ENCODE measurements at places on chromosomes 6 and 20.

DNA sequence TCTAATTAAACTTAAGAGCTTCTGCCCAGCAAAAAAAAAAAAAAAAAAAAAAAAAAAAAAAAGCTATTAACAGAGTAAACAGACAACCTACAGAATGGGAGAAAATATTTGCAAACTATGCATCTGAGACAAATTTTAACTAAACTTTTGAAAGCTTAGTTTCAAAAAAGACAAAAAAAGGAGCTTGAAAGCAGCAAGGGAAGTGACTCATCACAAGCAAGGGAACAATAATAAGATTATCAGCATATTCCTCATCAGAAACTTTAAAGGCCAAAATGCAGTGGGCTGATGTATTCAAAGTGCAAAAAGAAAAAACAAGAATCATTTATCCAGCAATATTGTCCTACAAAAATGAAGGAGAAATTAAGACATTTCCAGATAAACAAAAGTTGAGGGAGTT is 158.6 kb downstream of the RNF144B start:
- H3K27ac ChIP-seq = no peak overlapping the region
- peaks cover 2% of the 10 kb centered on the region for H3K27me3 ChIP-seq
- H3K4me3 ChIP-seq = no peak overlapping the region
- no peaks in the 10 kb centered on the region for H3K4me1 ChIP-seq

DNA sequence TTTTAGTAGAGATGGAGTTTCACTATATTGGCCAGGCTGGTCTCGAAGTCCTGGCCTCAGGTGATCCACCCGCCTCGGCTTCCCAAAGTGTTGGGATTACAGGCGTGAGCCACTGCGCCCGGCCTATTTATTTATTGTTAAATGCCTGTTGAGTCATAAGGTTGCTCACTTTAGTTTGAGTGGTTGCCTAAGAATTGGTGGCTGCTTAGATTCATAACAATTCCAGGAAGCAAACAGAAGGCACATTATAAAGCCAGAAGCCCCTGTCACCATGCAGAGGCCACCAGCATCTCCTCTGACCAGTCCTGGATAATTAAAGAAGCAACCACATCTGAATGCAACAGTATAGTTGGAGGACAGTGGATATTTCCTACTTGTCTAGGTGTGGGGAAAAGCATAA is 24.0 kb upstream of the ARMH2 start:
- H3K36me3 ChIP-seq = peaks cover 99% of the 10 kb centered on the region
- peaks cover 5% of the 10 kb centered on the region for H3K4me1 ChIP-seq
- no peak for DNase-seq
- H3K27me3 ChIP-seq = no peaks in the 10 kb centered on the region
- no peak overlapping the region for H3K4me3 ChIP-seq
- H3K27ac ChIP-seq = no peak overlapping the region

- H3K27me3 ChIP-seq = peaks cover 10% of the 10 kb centered on the region
- H3K4me1 ChIP-seq = no peaks in the 10 kb centered on the region
- no peak overlapping the region for H3K4me3 ChIP-seq
- no peaks in the 10 kb centered on the region for H3K36me3 ChIP-seq
- H3K27ac ChIP-seq = no peak overlapping the region
Observed at GRCh38 chr6:112113431-112113830, 26.0 kb downstream of the FAM229B start.

GRCh38 chr6:18493382-18493891 is 106.3 kb downstream of the RNF144B start:
- no peak overlapping the region for H3K4me3 ChIP-seq
- DNase-seq = no peak
- H3K4me1 ChIP-seq = no peaks in the 10 kb centered on the region
- no peaks in the 10 kb centered on the region for H3K27me3 ChIP-seq
- H3K36me3 ChIP-seq = no peaks in the 10 kb centered on the region
- H3K27ac ChIP-seq = no peak overlapping the region

DNA sequence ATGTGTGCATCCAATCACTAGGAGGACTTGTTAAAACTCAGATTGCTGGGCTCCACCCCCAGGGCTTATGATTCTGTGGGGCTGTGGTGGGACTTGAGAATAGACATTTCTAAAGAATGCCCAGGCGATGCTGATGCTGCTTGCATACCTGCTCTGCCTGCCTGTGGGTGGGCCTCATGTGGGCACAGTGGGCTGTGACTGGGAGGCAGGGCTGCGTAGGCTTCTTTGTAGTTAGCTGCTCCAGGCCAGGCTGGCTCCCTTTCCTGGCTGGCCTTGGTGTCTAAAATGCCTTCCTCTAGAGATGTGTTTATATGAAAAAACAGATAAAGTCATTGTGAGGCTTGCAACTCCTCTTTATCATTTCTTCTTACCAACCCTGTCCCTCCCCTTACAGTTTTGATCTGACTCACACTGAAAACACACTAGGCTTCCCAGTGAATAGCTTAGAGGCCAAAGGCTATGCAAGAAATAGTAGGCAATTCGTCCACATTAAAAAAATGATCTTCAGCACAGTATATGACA is 495.5 kb upstream of the MAP3K7 start:
- no peak overlapping the region for H3K27ac ChIP-seq
- DNase-seq = no peak
- H3K36me3 ChIP-seq = no peaks in the 10 kb centered on the region

DNA sequence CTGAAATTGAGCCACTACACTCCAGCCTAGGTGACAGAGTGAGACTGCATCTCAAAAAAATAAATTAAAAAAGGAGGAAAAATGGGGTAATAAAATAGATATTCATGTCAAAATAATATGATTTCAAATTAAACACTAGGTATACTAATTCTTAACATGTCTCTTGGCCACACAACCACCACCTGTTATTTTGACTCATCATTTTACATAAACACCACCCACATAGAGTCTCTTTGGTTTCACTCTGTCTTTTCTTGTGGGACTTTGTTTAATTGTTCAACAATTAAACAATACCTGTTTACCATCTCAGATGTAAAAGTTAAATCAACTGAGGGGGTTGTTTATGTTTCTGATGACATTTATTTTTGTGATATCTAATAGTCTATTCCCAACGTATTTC is 476.8 kb upstream of the ADGRB3 start:
- no peaks in the 10 kb centered on the region for H3K4me1 ChIP-seq
- H3K4me3 ChIP-seq = no peak overlapping the region
- no peaks in the 10 kb centered on the region for H3K27me3 ChIP-seq
- H3K27ac ChIP-seq = no peak overlapping the region

DNA sequence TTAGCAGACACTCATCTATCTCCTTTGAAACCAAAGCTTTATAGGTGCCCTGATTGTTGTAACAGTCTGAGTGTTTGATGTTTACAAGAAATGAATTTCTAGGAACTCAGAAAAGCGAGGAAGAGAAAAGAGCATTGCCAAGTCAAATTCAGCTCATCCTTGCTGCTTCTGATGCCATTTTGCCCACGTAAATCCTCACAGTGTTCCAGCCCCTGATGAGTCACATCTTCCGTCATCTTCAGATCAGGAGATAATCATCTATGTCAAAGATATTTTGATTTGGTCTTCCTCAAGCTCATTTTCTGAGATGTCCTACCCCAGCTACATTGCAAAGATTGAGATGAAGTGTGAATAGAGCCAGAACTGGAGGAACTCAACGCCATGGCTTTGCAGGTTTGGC is 426.2 kb downstream of the BMP2 start:
- no peaks in the 10 kb centered on the region for H3K4me1 ChIP-seq
- no peak overlapping the region for H3K27ac ChIP-seq
- no peak for DNase-seq
- no peaks in the 10 kb centered on the region for H3K27me3 ChIP-seq

DNA sequence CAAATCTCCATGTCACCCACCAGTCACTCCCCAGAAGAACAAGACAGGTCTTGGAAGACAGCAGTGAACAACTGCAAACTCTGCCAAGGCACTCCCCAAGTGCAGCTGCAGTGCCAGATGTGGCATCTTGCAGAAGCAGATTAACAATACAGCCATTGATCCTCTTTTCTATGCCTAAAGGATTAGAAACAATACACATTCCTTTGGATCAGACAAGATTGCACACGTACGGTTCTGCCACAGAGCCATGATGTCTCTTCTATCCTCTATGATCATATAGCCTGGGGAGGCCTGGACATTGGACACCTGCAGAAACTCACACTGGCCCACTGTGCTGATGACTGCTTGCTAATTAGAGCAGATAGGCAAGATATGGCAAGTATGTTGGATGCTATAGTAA is 155.9 kb downstream of the MYLK4 start:
- no peak for DNase-seq
- no peaks in the 10 kb centered on the region for H3K36me3 ChIP-seq

DNA sequence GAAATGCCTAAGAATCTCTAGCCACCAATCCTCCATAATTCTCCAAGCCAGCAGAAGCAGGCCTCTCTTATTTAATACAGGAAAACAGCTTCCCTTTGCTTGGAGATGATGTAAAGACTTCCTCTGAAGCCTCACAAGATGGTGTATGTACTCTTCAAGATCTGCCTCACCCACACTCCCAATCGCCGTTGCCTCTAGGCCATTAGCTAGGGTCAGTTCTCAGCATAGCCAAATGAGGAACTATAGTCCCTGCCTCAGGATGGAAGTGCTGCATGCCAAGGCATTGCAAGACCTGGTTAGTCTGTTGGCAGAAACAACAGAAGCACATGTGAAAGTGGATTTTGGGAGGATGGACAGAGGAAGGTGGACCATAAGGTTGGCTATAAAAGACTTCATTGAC is 139.1 kb downstream of the SCML4 start:
- H3K4me3 ChIP-seq = no peak overlapping the region
- H3K27ac ChIP-seq = no peak overlapping the region
- H3K27me3 ChIP-seq = no peaks in the 10 kb centered on the region
- no peaks in the 10 kb centered on the region for H3K36me3 ChIP-seq
- H3K4me1 ChIP-seq = no peaks in the 10 kb centered on the region

DNA sequence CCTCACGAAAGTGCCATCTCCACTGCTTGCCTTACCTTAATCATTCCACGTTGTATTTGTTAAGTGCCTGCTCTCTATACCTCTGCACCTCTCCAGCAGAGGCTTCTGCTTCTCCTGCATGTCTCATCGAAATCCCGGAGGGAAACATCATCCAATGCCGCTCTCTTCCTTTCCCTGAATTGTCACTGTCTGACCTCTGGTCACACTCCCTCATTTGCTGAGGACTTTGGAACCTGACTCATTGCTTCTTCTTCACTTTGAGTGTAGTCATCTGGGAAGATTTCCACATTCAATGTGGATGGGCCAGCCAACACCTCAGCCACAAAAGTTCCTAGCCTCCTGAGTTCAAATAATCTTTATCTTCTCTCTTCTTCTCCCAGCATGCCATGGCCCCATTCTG is 78.9 kb upstream of the BEND6 start:
- no peak for DNase-seq
- H3K4me3 ChIP-seq = no peak overlapping the region
- no peaks in the 10 kb centered on the region for H3K4me1 ChIP-seq

GRCh38 chr6:72272958-72273357 is 348.9 kb upstream of the KCNQ5 start:
- H3K4me3 ChIP-seq = no peak overlapping the region
- H3K27me3 ChIP-seq = no peaks in the 10 kb centered on the region
- no peaks in the 10 kb centered on the region for H3K36me3 ChIP-seq
- no peak overlapping the region for H3K27ac ChIP-seq
- H3K4me1 ChIP-seq = no peaks in the 10 kb centered on the region

DNA sequence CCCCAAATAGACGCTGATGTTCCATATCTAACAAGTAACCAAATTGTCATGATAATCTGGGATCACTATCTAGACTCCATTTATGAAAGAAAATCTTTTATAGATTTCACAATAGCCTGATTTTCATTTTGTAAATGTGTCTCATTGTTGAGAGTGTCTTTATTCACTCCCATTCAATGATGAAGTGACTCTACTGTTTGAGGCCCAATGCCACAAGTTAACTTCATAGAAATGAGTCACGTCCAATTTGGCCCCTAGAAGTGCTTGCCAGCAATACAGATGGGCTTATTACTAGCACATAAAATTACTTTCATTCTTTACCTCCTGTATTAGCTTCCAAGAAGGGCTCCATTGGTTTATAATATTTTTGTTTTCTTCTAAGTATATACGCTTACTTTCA is 6.3 kb downstream of the IPCEF1 start:
- no peaks in the 10 kb centered on the region for H3K36me3 ChIP-seq
- H3K4me3 ChIP-seq = no peak overlapping the region
- H3K4me1 ChIP-seq = no peaks in the 10 kb centered on the region
- DNase-seq = no peak
- no peaks in the 10 kb centered on the region for H3K27me3 ChIP-seq

DNA sequence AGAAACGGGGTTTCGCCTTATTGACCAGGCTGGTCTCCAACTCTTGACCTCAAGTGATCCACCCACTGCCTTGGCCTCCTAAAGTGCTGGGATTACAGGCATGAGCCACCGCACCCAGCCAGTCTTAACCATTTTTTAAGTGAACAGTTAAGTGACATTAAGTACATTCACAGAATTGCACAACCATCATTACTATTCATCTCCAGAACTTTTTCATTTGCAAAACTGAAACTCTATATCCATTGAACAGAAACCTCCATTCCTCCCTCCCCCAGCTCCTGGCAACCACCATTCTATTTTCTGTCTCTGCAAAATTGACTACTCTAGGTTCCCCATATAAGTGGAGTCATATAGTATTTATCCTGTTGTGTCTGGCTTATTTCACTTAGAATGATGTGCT is 59.7 kb downstream of the PLCB4 start:
- H3K36me3 ChIP-seq = no peaks in the 10 kb centered on the region
- H3K4me1 ChIP-seq = no peaks in the 10 kb centered on the region
- no peak overlapping the region for H3K27ac ChIP-seq
- no peak for DNase-seq
- no peak overlapping the region for H3K4me3 ChIP-seq

- H3K36me3 ChIP-seq = no peaks in the 10 kb centered on the region
- peaks cover 12% of the 10 kb centered on the region for H3K4me1 ChIP-seq
- DNase-seq = no peak
- H3K27ac ChIP-seq = no peak overlapping the region
- no peak overlapping the region for H3K4me3 ChIP-seq
Observed at GRCh38 chr6:132400555-132400882, 756 bp downstream of the MOXD1 start.

GRCh38 chr6:98640366-98640765 is 194.0 kb upstream of the POU3F2 start:
- no peaks in the 10 kb centered on the region for H3K36me3 ChIP-seq
- no peaks in the 10 kb centered on the region for H3K4me1 ChIP-seq

DNA sequence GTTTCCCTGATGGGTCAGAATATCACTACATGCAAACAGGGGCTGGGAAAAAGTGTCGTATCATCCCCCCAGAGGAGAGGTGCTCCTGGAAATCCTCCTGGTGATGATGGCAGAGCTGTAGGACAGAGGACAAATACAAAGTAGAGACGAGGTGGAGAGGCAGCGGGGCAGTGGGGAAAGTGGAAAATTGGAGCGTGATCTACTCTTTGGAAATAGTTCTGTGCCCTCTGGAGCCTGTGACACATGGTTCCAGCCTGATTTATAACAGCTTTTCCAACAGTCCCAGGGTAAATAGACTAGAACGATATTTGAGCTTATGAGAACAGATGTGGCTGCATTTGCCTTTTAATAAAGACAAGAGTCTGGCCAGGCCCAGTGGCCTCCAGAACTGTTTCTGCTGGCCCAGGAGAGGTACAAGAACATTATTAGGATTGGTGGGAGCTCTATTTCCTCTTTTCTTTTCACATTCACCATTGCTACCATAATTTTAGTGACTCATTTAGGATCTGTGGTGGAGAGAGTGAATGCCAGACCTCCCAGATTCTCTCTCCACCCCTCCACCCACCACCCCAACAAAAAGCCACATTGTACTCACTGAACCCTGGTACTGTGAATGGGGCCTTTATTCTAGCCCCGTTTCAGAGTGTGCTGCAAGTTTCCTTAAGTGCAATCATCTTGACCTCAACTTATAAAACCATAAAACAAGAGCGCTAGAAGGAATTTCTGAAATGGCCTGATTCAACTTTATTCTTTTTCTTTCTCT is 78.3 kb downstream of the BTBD3 start:
- H3K4me3 ChIP-seq = no peak overlapping the region
- no peaks in the 10 kb centered on the region for H3K27me3 ChIP-seq
- H3K36me3 ChIP-seq = no peaks in the 10 kb centered on the region
- no peak for DNase-seq

GRCh38 chr6:89657445-89658158 is 19.1 kb upstream of the LYRM2 start:
- no peak for DNase-seq
- H3K4me1 ChIP-seq = no peaks in the 10 kb centered on the region
